Karpas-422 (cell line): ENCODE measurements at places on chromosomes 2 and 18. TPM values are rescaled to one million over a fixed set of nuclear protein-coding genes. Genes with fewer than 3 reads are reported as not detected.

Gene HOXD10
- total RNA-seq = not detected in 2 replicates

Gene MAPRE2
- 200 and 267 TPM in 2 replicates for total RNA-seq

Gene NCKAP5
- total RNA-seq = not detected in 2 replicates

Gene DHRS9
- 0.40 and 2.1 TPM in 2 replicates for total RNA-seq

Gene ITGAV
- total RNA-seq = 3.4 and 4.9 TPM in 2 replicates

Gene CROCC2
- not detected in 2 replicates for total RNA-seq

Gene CRYGD
- not detected in 2 replicates for total RNA-seq

Gene TMEM127
- 17.7 and 21.9 TPM in 2 replicates for total RNA-seq

Gene FAP
- total RNA-seq = not detected in 2 replicates

Gene MATN3
- total RNA-seq = not detected in 2 replicates

Gene ANKRD29
- not detected in 2 replicates for total RNA-seq

Gene WNT10A
- total RNA-seq = 2.9 and 3.8 TPM in 2 replicates

Gene SCN2A
- total RNA-seq = 0.51 and 0.75 TPM in 2 replicates

Gene RNF144A
- total RNA-seq = 0.07 and 0.29 TPM in 2 replicates

Gene RTP5
- total RNA-seq = not detected in 2 replicates

Gene C2orf92
- 5.2 and 5.9 TPM in 2 replicates for total RNA-seq

Gene YES1
- not detected in 2 replicates for total RNA-seq

Gene ASB18
- not detected in 2 replicates for total RNA-seq

Gene XPO1
- 181 and 251 TPM in 2 replicates for total RNA-seq

Gene ZNF407
- total RNA-seq = 14.6 and 18.1 TPM in 2 replicates

Gene GTF3C2
- total RNA-seq = 44.2 and 79.0 TPM in 2 replicates

Gene CHST10
- 22.6 and 28.7 TPM in 2 replicates for total RNA-seq

Gene ANKMY1
- total RNA-seq = 25.7 and 30.8 TPM in 2 replicates

Gene FAHD2A
- 22.5 and 34.2 TPM in 2 replicates for total RNA-seq

Gene NYAP2
- not detected in 2 replicates for total RNA-seq

Gene NR4A2
- 0.40 TPM in 1 of 2 replicates, not detected in the other for total RNA-seq

Gene LPIN1
- 4.9 and 10.8 TPM in 2 replicates for total RNA-seq

Gene MC5R
- not detected in 2 replicates for total RNA-seq

Gene TMEM150A
- 13.3 and 17.2 TPM in 2 replicates for total RNA-seq

Gene PXDN
- total RNA-seq = not detected in 2 replicates

Gene REG1B
- not detected in 2 replicates for total RNA-seq

Gene EFEMP1
- total RNA-seq = 3.2 TPM in 1 of 2 replicates, not detected in the other

Gene M1AP
- total RNA-seq = 0.11 TPM in 1 of 2 replicates, not detected in the other

Gene RPRM
- total RNA-seq = not detected in 2 replicates

Gene IHH
- total RNA-seq = not detected in 2 replicates

Gene C2orf81
- 3.8 and 7.6 TPM in 2 replicates for total RNA-seq

Gene CFC1
- total RNA-seq = not detected in 2 replicates

Gene GCKR
- not detected in 2 replicates for total RNA-seq

Gene CNPPD1
- 38.7 and 64.8 TPM in 2 replicates for total RNA-seq

Gene HNRNPA3
- 51.7 and 62.7 TPM in 2 replicates for total RNA-seq

Gene ZSWIM2
- not detected in 2 replicates for total RNA-seq

Gene TPO
- total RNA-seq = not detected in 2 replicates

Gene SERPINB3
- not detected in 2 replicates for total RNA-seq

Gene IL36RN
- total RNA-seq = not detected in 2 replicates

Gene DOCK10
- total RNA-seq = 0.15 and 0.76 TPM in 2 replicates

Gene TSGA10
- 9.9 and 12.7 TPM in 2 replicates for total RNA-seq

Gene TMEM169
- not detected in 2 replicates for total RNA-seq

Gene TUBB8B
- not detected in 2 replicates for total RNA-seq

Gene STON1
- total RNA-seq = 0.63 and 2.8 TPM in 2 replicates

Gene RGPD8
- total RNA-seq = 0.07 TPM in 1 of 2 replicates, not detected in the other

Gene RGPD4
- total RNA-seq = not detected in 2 replicates

Gene PPP4R1
- total RNA-seq = 28.7 and 52.7 TPM in 2 replicates

Gene IAH1
- total RNA-seq = 63.5 and 69.5 TPM in 2 replicates

Gene RBM44
- 0.07 and 1.2 TPM in 2 replicates for total RNA-seq

Gene FEV
- total RNA-seq = not detected in 2 replicates

Gene ALPI
- not detected in 2 replicates for total RNA-seq

Gene ABCG8
- not detected in 2 replicates for total RNA-seq
